Uterus (tissue), 4 donors: ENCODE measurements at places on chromosomes 6 and 20. TPM values are rescaled to one million over a fixed set of nuclear protein-coding genes. Genes with fewer than 3 reads are reported as not detected.

DNA sequence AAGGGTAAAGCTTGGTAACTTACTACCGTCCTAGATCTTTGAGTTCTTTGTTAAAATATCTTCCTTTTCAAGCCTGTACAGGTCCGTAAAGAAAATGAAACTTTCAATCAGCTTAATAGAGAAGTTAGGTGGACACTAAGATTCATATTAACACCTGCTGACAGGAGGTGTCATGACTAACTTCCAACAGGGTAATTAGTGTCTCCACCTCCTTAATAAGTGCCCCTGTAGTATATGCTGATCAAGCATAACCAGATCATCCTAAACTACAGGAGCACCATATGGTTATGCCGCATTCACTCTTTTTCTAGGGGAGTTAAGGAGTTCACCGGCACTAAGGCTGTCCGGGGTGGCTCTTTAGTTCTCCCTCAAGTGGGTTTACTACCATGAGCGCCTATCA lies 23.9 kb upstream of the RALGAPA2 start:
- no peak for DNase-seq

DNA sequence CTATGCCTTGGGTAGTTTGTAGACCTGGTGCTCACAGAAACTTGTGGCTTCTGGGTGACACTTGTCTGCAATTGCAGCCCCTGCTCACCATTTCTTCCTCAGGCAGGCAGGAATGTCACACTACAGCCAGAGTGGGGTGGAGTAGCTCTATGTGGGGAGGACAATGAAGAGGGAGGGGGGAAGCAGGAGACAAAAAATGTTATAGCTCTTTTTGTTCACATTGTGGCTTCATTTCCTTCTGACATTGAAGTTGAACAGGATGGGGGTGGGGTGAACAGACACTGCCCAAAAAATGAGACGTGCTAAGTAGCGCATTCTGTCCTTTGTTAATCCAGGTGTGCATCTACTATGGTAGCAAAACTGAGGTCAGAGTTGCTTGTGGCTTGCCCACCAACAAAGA lies at the start of gene THEMIS:
THEMIS (minus strand) TSS at position 124 of the 400 bp plus-strand sequence. CDS start 126 bp downstream, outside the sequence.
- DNase-seq = no peak

The BEND3 gene
- 4.3 TPM for total RNA-seq

The SNX9 gene
- 65.9 TPM for total RNA-seq

The OVOL2 gene
- total RNA-seq = 0.30 TPM
